LNCaP clone FGC (cell line): ENCODE measurements at places on chromosomes 1 and 21.
A peak's percentile ranks its signal among the peaks of the same experiment; 100 is the strongest.

GRCh38 chr21:29875036-29875716, 64.6 kb downstream of the GRIK1 start:
- no peak for DNase-seq

DNA sequence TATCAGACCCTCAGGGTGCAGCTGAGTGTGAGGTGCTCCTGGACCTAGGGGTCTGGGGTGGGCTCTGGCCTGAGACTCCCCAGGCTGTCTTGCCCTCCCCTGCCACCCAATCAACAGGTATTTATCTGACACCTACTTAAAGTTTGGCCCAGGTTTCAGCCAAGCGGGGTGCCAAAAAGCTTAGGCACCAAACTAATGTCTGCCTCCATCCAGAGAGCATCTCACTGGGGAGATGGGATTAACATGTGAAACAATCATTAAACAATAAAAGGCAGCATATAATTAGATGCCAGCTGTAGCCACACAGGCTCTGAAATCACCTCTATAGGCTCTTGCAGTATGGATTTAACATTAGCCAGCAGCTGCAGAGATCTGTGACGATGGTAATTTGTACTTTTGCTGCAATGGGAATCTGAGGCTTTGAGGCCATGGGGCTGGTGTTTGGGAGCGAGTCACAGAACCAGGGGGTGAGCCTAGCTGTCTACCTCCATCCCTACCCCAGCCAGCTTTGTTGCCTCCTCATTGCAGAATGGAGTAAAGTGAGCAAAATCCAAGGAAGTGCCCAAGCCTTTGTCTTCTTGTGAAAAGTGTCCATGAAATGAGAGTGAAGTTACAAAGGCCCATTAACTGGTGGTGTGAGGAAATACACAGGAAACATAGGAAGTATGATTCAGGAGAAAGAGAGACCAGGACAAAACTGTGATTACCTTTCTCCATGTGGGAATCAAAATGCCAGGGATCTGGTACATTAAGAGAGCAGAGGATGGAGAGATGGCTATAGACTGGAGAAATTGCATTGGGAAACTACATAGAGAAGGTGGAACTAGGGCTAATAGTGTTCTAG, 36.1 kb downstream of the EIF2D start:
- no peak for DNase-seq

DNA sequence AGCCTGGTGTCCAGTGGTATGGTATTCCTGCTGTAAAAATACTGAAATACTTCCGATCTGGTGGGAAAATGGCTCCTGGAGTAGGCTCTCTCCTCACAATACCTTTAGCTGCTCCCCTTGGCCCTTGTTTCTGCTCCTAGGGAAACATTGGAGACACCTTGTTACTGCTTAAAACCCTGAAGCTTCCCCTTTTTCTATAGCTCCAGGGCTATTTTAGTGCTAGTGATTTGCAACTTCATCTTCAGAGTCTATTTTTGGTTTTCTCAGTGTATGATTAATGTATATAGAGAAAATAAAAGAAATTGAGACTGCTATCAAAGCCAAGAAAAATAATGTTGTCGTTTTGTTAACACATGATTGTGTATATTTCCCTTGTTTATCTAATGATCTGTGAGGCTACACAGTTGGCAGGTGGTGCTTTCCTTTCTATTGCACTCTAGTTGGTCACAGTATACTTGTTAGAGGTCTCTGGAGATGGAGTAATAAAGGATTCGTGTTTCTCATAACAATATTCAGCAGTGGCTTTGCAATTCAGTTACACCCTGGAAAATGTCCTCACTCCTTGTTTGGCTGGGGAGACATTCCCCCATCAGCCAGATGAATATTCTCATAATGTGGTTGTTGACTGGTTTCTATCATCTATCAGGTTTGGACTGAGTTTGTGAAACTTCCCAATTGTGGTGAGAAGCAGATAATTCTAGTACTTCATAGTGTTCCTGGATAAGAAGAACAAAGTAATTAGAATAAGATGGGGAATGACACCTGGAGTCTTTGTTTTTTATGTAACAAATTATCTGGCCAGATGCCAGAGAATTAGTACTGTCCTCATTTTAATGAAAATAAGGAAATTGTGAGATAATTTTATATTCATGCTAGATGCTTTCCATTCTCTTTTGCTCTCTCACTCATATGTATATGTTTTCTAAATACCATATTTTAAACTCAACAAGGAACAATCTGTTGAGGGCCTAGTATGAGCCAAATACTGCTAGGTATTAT, 44.8 kb upstream of the CACYBP start:
- DNase-seq = no peak

DNA sequence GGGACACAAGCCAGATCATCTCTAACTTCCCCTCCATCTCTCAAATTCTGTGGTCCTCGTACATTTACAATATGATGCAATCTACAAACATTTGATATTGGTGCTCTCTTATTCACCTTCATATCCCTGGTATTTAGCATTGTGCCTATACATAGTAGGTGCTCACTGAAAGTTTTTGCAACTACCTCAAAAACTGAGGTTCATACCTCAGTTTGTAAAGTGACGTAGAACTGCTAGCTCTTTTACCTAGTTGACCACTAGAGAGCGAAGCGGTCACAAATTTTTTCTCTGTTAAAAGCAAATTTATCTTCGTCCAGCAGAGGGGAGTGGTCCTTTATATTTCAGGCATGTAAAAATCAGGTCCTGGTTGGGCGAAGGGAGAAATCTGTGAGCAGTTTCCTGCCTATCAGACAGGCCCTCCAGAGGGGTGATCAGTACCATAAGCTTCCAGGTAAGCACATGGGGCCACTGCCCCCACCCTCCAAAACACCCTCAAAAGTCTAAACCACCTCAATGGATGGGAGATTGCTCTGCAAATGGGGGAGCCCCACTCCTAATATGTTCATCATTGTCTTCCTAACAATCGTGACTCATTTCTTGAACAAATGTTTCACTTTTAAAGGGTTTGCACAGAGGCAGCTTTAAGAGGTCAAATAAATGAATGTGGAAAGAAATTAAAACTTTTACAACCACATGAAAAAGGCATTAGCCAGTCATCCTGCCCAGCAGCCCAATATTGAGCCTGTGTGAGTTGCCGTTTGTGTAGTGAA, 10.6 kb upstream of the HLCS start:
- peak; percentile 76 for DNase-seq

- DNase-seq = no peak
Observed at GRCh38 chr1:229509576-229509975, 1.4 kb upstream of the NUP133 start.

- DNase-seq = no peak
Observed at GRCh38 chr1:78007677-78008341, 3.1 kb downstream of the DNAJB4 start.

- DNase-seq = no peak
Observed at GRCh38 chr1:201652181-201652580, 113.3 kb downstream of the NAV1 start.

DNA sequence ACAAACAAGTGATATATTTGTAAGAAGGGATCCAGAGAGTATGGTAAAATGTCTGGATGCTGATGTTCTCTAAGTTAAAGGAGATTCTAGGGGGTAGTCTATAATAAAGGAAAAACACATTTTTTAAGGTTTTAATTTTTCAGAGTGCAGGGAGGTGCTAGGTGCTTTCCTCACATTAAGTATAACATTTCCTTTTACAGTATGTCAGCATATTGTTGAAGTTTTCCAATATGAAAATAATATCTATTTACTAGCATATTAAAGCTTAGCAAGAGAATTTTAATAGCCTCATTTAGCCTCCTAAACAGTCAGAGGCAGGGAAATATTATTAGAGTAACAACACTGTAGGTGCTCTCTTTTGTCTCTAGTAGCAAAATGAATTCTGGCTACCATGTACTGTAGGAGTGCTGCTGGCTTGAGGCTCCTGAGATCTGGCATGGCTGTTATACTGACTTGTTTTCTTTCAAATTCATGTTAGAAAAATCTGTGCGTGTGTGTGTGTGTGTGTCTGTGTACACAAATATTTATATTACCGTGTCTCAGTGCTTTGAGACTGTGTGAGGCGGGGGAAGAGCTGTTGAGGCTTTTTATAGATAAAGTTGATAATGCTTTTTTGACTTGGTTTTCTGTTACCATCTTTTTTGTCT, 71.0 kb downstream of the POU2F1 start:
- DNase-seq = peak; percentile 38

GRCh38 chr1:29504709-29505410, 268.5 kb downstream of the PTPRU start:
- DNase-seq = no peak

DNA sequence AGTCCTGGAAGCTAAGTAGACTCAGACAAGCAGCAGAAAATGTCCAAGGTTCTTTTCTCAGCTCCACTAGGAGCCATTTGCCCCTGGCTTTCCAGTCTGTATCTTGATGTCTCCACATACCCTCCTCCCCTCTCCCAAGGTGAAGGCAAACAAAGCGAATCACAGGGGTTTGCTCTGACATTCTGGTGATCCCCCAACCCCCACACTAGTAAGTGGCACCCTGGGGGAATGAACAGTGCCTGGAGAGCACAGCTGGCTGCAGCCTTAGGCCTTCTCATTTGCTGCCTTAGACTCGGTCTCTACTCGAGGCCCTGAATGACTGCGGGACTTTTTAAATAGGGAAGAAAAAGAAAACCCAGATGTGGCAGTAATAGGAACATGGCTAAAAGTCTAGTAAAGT, 15.3 kb downstream of the ERI3 start:
- DNase-seq = no peak

DNA sequence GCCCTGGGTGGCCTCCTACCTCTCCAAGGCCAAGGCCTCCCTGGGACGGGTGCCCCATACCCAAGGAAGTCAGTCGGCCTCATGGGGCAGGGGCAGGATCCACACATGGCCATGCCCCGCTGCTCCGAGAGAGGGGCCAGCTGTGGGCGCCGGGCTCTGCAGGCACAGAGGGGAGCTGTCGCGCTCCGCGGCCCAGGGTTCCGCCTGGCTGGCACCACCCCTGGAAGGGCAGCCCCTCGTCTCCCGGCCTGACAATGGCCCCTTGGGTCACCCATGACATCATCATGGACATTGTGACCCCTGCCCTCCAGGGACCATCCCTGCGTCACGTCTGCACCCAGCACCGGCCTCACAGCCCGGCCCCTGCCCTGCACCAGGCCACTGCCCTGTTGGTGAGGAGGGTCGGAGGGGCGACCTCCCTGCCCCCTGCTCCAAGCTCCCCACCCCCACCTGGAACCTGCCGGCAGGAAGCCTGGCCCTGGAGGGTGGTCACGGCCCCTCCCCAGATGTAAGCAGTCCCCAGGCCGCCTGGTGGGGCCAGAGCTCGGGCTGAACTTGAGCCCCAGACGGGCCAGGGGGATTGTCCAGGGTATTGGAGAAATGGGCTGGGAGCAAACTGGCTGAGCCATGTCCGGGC, 5.8 kb downstream of the TTLL10 start:
- no peak for DNase-seq

DNA sequence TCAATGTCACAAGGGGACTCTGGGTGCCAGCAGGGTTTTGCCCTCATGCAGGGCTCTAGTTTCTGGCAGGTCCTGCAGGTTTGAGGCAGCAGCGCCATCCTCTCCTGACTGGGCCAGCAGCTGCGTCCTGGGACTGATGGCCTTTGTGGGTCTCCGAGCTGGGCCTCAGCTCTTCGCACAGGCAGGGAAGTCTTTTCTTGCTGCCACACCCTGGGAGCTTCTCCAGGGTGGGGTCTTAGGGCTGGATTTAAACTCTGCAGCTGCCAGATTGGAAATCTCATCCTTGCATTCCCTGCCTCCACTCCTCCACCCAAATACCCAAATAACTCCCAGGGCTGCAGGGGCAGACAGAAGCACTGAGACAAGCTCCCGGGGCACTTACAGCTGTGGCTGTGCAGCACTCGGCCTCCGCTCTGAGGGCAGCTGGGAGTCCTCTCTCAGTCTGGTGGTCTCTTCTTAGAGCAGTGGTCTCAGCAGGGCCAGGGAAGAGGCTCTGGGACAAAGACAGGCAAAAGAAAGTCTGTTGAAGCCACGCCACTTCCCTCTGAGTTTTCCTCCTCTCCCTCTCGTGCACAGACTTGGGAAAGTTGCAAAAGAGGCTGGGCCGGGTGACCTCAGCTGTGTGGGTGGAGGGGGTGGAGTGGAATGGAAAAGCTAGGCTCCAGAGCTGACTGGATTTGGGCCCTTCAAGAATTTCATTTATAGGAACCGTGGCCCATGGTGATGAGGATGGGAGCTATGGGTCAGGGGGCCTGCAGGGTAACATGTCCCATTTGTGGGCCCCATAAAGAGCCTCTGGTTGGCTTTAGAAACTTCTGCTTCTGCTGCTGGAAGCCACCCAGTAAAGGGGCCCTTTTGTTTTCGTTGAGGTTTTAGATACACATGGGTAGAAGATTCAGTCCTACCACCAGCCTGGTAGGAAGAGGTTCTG, at the start of gene RAB7B:
Gene RAB7B, minus strand, starts transcription at position 525 of the 931 bp plus-strand sequence. CDS start 9,260 bp downstream, outside the sequence.
- DNase-seq = no peak

GRCh38 chr1:97160818-97161217, 439.2 kb downstream of the PTBP2 start:
- DNase-seq = no peak
